ENCODE measurements at places on chromosomes 1 and 21. TPM values are rescaled to one million over a fixed set of nuclear protein-coding genes. Genes with fewer than 3 reads are reported as not detected.

GRCh38 chr1:241592273-241592958 lies 47.8 kb downstream of the CHML start:
- DNase-seq, result no peak

DNA sequence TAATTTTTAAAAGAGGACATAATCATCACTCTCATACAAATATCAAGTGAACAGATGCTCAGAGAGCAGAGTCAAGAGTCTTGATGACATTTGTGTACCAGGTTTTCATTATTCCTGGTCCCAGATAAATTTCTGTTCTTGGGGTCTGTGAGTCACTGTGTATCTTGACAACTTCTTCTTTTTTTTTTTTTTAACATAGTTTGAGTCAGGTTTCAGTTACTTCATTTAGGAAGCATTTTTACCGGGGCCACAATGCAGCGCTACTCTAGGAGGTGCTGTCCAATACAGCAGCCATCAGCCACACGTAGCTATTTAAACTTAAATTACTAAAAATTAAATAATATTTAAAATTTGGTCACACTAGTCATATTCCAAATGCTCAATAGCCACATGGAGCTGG lies 188.1 kb upstream of the SAMSN1 start:
- DNase-seq, result no peak

DNA sequence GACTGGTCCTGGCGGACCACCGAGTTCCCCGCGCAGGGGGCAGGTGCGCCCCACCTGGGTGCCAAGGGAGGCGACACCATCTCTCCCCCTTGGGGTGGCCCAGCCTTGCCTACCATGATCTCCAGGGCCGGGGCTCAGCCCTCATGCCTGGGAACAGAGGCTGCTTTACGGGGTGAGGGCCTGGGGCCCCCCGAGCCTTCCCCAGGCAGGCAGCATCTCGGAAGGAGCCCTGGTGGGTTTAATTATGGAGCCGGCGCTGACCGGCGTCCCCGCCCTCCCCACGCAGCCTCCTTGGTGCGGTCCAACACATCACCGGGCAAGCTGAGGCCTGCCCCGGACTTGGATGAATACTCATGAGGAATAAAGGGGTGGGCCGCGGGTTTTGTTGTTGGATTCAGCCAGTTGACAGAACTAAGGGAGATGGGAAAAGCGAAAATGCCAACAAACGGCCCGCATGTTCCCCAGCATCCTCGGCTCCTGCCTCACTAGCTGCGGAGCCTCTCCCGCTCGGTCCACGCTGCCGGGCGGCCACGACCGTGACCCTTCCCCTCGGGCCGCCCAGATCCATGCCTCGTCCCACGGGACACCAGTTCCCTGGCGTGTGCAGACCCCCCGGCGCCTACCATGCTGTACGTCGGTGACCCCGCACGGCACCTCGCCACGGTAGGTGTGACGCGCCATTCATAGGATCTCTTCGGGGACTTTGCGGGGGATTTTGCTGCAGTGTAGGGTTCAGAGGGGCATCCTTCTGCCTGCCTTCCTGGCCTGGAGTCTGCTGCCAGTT lies 38.2 kb downstream of the TP73 start:
- no peak for DNase-seq

DNA sequence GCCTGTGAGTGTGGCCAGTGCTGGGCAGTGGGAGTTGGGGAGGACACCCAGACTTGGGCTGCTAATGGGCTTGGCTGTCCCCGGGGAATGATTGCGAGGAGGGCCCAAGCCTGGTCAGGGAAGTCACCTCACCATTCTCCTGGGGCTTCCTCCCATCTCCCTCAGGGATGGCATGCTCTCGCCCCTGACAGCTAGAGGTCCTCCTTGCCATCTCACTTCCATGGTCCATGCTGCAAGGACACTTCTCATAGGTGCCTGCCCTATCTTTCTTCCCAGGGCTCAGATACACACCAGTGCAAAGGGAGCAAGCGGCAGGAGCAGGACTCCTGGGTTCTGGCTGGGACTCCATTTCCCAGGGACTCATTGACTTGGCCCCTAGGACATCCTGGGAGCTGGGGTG lies 4.1 kb downstream of the NTRK1 start:
- no peak for DNase-seq

DNA sequence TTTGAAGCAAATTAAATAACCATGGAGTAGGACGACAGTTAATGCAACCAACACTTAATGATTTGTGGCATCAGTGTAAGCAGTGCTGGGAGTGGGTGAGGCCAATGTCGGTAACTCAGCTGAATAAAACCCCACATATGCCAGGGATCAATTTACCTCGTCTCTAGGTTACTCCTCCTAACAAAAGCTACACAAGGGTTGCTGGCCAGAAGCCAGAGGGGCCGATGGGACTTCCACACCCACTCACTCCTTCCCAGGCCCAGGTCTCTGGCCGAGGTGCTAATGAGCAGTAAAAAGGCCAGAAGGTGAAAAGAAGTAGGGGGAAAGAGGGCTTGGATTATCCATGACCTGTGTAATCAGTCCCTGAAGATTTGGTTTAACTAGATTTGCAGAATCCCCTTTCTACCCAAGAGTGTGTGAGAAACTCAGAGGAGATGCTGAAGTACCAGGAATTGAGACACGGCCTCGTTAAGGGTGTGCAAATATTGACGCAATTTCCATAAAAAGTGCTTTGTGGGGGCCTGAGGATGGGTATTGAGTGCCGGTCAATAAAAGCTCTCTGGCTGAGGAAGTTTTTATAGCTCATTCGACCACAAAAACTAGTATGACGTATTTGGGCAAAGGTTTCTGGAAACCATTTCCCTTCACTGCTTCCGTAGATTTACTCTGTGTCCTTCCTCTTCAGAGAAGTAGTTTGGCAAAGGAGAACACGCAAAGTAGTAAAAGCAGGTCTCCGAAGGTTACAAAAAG lies 145.5 kb downstream of the TBX15 start:
- DNase-seq, result no peak

GRCh38 chr1:170881268-170882265 lies 53.8 kb upstream of the MROH9 start:
- no peak for DNase-seq

DNA sequence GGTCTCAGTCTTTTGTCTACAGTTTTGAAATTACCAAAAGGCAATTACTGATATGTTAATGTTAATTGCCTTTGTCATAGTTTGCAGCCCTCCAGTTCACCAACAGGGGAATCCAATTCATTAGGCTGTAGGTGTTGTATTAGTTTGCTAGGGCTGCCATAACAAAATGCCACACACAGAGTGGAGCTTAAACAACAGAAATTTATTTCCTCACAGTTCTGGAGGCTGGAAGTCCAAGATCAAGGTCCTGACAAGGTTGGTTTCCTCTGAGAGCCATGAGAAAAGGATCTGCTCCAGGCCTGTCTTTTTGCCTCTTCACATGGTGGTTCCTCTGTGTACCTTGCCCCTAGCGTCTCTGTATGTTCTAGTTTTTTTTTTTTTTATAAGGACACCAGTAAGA lies 1.3 kb downstream of the RTCA start:
- no peak for DNase-seq

GRCh38 chr1:31696242-31696641 lies 7.6 kb downstream of the COL16A1 start:
- DNase-seq, result no peak

- DNase-seq, result no peak
Measured at GRCh38 chr1:65704318-65704717, 88.4 kb upstream of the PDE4B start.

DNA sequence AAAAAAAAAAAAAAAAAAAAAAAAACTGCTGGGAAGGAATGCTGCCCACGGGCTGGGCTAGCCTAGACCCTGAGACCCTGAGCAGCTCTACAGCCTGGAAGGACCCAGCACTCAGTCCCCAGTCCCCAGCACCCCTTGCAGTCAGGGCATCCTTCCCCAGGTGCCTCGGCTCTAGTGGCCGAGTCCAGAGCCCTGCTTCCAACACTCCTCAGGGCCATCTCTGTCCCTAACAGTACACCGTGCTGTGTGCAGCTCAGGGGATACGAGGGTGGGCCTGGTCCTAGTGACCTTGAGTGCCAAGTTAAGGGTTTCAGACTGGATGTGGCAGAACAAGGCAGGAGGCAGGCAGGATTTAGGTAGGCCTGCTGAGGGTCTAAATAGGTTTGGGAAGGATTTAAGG lies 50.2 kb upstream of the LRP8 start:
- no peak for DNase-seq

GRCh38 chr1:237672748-237673147 lies 218.0 kb downstream of the ZP4 start:
- DNase-seq, result no peak

DNA sequence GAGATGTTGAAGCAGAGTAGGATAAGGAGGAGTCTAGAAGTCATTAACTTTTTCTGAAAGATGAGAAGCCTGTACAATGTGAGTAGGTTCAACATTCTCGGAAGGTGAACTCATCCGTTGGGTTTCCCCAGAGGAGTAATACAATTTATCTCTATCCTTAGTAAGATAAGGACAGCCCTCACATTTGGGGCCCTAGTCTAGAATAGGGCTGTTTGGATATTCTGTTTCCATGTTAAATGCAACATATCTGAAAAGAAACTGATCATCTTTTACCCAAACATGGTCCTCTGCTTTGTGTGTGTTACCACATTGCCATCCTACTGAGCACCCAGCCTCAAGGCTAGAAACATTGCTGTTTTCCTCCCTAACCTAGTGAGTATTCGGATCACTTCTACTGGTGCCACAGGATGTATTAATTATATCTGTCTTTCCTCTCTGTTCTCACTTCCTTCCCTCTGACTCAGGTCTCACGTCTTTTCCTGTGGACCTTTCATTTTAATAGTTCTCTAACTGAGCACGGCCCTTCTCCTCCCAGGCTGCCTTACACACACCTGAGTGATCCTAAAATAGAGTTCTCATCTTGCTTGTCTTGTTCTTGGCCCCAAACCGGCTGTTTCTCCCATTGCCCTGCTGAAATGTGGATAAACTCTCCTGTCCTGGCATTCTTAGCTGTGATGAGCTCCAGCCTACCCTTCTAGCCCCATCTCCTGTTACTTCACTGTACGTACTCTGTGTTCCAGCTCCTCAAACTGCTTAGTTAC lies 91.7 kb downstream of the CDC14A start:
- DNase-seq, result no peak

- no peak for DNase-seq
Measured at GRCh38 chr1:66506393-66506687, 27.6 kb upstream of the SGIP1 start.

- DNase-seq, result no peak
Measured at GRCh38 chr1:108114033-108114599, 86.0 kb downstream of the SLC25A24 start.

The TLCD4 gene
- total RNA-seq, result 2.9 TPM

The WNT4 gene
- total RNA-seq, result not detected

The CNKSR1 gene
- total RNA-seq, result not detected

The GBP2 gene
- 2.2 TPM for total RNA-seq

The PLXNA2 gene
- total RNA-seq, result 0.56 TPM
